ENCODE measurements at places on chromosomes 6 and 20.

DNA sequence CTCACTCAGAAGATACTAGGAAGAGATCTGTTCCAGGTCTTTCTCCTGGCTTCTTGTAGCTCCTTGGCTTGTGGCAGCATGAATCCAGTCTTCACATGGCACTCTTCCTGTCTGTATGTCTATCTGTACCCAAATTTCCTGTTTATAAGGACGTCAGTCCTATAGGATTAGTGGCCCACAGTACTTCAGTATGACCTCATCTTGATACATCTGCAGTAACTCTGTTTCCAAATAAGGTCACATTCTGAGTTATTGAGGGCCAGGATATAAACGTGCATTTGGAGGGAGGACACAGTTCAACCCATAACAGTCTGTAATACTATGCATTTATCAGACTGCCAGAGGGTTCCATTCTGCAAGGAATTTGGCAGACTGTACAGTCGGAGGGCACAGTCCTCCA lies 57.6 kb upstream of the DYNLRB1 start:
- no peak for DNase-seq

DNA sequence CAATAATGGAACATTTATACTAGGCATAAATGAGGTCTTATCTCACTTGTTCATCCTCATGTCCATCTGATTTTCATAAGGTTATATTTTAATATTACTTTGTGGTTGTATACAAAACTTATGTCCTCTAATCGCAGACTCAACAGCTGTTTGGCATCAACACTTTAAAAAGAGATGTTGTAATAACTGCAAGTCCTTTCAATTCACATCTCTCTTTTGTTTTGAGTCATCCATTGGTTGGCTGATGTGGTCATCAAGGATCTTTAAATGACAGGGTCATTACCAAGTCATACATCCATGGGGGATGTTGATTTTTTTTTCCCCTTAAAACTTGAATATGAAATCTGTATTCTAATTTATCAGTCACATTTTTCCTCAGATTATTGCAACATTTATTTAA lies 299.4 kb upstream of the NRSN1 start:
- no peak for DNase-seq

DNA sequence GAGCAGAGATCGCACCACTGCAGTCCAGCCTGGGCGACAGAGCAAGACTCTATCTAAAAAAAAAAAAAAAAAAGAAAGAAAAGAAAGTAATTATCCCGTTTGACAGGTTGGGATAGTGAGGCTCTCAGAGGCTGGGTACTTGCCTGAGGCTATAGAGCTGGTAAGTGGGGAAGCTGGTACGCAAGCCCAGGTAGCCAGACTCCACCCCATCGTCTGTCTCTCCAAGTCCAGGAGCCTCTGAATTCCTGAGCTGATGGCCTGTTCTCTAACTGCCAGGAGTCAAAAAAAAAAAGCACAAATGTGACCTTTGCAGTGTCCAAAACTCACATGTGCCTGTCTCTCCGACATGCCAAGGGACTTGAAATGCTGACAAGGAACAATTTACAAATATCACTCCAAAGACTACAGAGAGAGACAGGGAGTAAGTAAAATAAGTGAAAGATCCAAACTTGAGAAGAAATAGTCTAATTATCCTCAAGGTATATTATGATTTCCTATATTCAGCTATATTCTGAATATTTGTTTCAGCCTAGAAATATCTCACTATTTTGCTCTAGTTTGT lies 109.1 kb upstream of the SCAF8 start:
- no peak for DNase-seq

GRCh38 chr6:47079638-47080037 lies 37.5 kb upstream of the ADGRF1 start:
- DNase-seq, result no peak

DNA sequence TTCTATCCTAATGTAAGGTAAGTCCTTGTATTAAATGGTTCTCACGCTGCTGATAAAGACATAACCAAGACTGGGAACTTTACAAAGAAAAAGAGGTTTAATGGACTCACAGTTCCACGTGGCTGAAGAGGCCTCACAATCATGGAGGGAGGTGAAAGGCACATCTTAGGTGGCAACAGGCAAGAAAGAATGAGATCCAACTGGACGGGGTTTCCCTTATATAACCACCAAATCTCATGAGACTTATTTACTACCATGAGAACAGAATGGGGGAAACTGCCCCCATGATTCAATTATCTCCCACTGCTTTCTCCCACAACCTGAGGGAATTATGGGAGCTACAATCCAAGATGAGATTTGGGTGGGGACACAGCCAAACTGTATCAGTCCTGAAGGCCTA lies 136.6 kb downstream of the HTR1B start:
- no peak for DNase-seq

GRCh38 chr20:21228511-21228910 lies 74.6 kb upstream of the XRN2 start:
- DNase-seq, result no peak

- DNase-seq, result no peak
Observed at GRCh38 chr20:14948416-14948815, 611.0 kb upstream of the FLRT3 start.

DNA sequence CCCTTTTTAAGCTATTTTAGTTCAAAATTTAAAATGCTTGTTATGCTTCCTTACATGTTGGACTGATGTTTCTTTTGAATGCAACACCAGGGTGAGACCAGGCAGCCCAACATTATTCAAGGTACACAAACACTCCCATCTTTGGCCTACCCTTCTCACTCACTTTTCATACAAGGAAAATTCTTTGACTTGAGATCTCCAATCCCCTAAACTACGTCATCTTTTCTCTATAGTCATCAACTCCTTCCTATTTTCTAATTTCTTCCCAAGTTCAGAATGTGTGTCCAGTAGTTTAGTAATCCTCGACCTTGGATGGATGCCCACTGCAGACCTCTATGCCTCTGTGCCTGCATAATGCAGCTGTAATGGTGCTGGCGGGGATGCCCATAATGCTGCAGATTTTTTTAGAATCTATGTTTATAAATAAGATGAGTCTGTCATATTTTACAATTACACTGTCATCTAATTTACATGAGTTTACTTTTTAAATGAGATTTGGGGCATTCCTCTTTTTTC lies 108.7 kb downstream of the ID4 start:
- DNase-seq, result no peak

DNA sequence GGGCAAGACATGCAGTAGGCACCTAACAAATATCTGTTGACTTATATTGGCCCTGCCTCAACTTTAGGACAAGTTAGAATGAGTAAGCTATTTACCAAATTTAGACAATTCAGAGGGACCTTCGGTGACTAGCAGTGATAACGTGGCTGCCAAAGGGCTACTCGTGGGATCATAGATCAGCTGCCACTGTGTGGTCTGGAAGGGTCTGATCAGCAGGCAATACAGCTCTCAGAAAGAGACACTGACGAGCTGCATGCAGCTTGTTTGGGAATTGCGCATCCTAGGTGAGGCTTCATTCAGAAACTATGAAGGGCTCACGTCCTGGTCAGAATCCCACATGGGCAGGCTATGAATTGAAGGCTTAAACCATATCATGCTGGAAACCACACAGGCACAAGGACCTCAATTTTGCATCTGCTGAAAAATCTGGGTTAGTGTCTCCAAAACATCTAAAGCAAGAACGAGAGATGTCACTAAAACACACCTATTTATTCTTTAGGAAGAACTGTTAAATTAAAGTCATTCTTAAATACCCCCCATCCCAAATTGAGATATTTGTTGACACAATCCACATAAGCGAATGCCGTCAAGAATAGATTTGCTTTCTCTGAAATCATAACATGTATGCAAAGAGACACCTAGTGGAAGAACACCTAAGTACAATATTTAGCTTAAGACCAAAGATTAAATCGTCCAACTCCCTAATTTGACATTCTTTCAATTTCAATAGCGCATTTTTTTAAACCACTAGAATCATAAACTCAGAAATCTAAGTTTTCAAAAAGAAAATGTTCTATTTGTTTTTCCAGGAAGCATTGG lies 79.6 kb downstream of the IPCEF1 start:
- no peak for DNase-seq

GRCh38 chr20:36541227-36541767 lies at the start of gene MYL9:
Gene MYL9 (plus strand): TSS chr20:36541519. CDS start chr20:36544885, 3,366 bp downstream.
- peak; percentile 30 for DNase-seq

- DNase-seq, result no peak
Observed at GRCh38 chr6:15032015-15032414, 213.9 kb upstream of the JARID2 start.

DNA sequence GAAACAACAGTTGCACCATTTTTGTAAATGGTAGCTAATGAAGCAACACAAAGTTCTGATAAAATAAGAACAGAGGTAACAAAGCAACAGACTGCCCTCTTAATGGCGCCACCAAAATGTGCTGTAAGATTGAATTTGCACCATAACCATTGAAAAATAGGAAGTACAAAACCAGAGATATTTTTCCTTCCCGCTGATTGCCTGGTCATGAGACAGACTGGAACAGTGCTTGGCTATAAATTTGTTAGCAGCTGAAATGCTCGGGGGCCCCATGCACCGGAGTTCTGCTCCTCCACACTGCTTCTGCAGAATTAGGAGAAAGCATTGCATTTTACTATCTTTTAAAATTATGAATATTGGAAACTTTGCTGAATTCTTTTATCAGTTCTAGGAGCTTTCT lies 164.4 kb upstream of the QKI start:
- DNase-seq, result no peak

DNA sequence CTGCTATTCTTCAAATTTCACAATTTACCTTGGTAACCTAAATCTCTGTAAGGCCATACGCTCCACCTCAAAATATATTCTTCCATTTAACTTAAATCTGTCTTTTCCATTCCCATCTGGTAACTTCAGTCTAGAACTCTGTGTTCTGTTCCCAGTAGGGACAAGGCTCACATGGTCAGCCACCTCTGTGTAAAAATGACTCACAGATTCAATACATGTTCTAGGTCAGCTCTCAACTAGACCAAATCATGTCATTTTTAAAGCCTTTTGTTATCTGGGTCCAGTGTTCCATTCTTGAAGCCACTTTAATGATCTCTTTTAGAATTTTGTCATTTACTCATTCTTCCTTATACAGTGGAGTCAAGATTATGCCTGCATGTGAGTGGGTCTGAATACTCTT lies 315.6 kb upstream of the CITED2 start:
- no peak for DNase-seq

All from stimulated activated naive CD8-positive, alpha-beta T cell treated with anti-CD3 and anti-CD28 coated beads, Interleukin-15, Interleukin-2, amounts not matched to agents 100 U/mL and 50 U/mL, for 24 hours (primary cell).